ENCODE measurements at places on chromosomes 12 and 14. TPM values are rescaled to one million over a fixed set of nuclear protein-coding genes. Genes with fewer than 3 reads are reported as not detected.

The ADCY6 gene
- 22.9 TPM for total RNA-seq

The YEATS4 gene
- total RNA-seq: 29.6 TPM

DNA sequence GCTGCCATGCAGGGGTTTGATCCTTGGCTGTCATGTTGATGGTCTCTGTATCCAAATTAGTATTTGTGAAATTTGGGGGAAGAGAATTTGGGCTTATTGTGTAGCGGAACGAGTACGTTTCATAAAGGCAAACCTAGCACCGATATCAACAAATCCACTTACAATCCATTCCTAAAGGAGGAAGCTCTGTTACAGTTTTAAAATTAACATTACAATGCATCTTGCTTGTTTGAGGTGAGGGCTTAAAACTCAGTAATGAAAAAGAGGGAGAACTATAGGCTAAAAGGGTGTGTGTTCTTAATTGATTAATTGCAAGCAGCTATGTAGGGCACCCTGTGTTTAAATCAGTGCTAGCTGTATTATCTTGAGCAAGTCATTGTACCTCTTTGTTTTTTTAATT, 13.7 kb downstream of the RASSF3 start:
- no peak for DNase-seq

- no peak for DNase-seq
Measured at GRCh38 chr14:23694085-23694948, 58.2 kb downstream of the DHRS2 start.

DNA sequence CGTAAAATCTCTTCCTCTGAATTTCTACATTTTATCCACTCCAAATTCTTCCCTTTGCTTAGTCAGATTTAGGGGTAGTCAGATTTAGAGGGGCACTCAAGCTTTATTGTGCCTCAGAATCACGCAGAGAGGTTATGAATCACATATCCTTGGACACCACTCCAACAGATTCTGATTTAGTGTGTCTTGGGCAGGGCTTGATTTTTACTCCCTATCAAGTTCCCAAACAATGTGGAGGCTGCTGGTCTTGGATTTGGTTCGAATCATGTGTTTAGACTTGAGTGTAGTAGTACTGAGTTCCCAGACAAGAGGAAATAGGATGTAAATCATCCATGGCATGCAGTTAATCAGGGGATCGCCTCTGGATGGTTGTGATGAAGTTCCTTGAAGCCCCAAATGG, 298.1 kb upstream of the CLEC14A start:
- DNase-seq: no peak

DNA sequence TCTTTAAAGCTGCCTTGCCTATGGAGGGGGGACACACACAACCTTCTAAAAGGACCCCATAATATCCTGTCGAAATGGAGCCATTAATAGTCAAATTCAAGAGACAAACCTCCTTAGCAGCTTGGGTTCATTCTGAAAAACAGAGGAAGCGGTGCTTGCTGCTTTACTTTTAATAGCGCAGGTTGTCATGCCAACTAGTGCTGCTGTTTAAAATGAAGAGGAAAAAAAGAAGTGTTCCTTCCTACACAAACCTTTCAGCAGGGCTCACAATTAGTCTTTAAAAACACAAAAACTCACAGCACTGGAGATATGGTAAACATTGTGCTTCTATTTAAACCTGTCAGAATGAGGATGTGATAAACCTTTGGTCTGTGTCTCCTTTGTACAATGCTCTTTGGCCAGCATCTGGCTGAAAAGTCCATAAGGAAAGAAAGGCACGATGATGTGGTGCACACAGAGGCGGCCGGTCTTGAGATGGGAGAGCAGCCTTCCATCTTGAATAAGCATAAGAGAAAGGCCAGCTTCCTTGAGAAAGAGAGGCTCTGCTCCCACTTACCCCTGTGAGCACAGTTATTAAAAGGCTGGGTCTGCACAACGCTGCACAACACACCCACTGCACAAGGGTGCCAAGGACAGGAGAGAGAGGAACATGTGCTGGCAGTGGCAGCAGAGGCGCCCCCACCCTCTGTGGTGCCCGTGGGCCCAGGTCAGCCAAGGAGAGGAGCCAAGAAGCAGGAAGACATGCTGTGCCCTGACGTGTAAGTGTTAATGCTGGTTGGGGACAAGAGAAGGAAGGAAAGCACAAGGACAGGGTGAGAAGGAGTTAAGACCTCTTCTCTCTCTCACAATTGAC, 144.6 kb downstream of the TTC7B start:
- no peak for DNase-seq

DNA sequence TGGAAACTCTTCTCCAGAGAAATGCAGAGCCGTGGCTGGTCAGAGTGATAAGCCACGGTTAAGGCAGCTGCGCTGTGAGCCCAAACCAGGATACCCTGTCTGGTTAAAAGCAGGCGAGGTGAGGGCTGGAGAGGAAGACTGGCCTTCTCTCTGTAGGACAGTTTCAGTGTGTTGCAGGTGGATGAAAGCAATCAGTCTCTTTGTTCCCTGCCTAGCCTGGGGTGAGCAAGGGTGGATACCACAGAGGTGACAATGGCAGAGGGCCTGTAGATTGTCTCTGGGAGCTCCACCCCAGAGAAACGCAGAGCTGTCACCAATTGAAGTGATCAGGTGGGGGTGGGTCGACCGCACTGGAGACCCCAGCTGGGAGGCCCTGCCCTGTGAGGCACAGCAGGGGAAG, 621.9 kb downstream of the LRFN5 start:
- DNase-seq: no peak

DNA sequence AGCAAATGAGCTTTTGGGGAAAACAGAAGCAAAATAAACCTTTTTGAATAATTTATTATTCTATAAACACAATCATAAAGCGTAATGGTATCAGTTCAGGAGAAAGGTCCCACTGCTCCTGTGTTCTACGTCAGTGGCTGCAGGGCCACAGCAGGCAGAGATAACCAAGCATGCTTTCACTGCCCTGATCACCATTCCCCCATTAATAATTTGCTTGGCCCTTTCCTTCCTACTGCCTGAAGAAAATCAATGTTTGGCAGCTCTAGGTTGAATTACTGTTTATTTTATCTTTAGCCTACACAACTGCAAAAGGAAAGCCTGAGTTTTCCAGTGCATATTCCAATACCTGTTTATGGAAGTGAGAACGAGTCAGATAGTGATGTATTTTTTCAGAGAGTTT, 369.9 kb downstream of the DIO2 start:
- no peak for DNase-seq

GRCh38 chr14:90695997-90696660, 120.1 kb downstream of the TTC7B start:
- no peak for DNase-seq

GRCh38 chr14:37403626-37404025, 191.4 kb downstream of the FOXA1 start:
- DNase-seq: no peak
